ENCODE measurements at places on chromosomes 12 and 14.

GRCh38 chr12:69068448-69068847, 135.5 kb upstream of the CPM start:
- no peak for DNase-seq

DNA sequence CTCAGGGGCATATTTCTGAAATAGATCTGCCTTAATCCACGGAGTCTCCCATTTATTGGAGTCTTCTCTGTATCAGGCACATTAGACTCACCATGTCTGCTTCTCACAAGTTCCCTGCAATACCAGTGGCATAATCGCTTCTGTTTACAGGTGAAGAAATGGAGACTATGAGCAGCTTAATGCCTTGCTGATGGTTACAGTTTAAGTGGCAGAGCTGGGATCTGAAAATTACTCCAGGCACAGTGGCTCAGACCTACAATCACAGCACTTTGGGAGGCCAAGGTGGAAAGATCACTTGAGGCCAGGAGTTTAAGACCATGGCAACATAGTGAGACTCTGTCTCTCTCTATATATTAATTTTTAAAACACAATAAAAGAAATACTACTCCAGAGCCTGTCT, 7.3 kb upstream of the RIC8B start:
- DNase-seq = no peak

- DNase-seq = no peak
Measured at GRCh38 chr12:11630046-11630706, 19.3 kb upstream of the ETV6 start.

DNA sequence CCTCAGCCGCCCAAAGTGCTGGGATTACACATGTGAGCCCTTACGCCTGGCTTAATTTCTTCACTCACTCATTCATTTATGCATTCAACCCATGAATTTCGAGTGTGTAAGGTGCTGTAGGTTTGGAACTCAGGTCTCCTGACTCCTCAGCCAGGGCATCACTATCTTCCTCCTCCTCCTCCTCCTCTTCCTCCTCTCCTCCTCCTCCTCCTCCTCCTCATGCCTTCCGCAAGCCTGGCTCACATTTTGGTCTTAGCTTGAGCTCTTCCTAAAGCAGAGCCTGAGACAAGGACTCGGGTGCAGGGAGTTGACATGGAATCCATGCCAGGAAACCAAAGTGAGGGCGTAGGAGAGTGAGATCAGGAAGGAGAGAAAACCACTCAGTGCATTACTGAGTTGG, 20.8 kb upstream of the CHGA start:
- DNase-seq = no peak

- no peak for DNase-seq
Measured at GRCh38 chr12:27622436-27623195, 73.6 kb upstream of the REP15 start.

- DNase-seq = no peak
Measured at GRCh38 chr14:23933108-23933741, 20.3 kb upstream of the DHRS4 start.

All from activated CD4-positive, alpha-beta T cell treated with anti-CD3 and anti-CD28 coated beads for 24 hours (primary cell).